Activated CD4-positive, alpha-beta T cell treated with anti-CD3 and anti-CD28 coated beads, Interleukin-2, amount 10 ng/mL, durations not matched to agents 24 days and 14 days (primary cell): ENCODE measurements at places on chromosomes 6 and 20. TPM values are rescaled to one million over a fixed set of nuclear protein-coding genes. Genes with fewer than 3 reads are reported as not detected.

Gene DCDC2
- not detected in 2 replicates for total RNA-seq

Gene LPA
- total RNA-seq = not detected in 2 replicates

DNA sequence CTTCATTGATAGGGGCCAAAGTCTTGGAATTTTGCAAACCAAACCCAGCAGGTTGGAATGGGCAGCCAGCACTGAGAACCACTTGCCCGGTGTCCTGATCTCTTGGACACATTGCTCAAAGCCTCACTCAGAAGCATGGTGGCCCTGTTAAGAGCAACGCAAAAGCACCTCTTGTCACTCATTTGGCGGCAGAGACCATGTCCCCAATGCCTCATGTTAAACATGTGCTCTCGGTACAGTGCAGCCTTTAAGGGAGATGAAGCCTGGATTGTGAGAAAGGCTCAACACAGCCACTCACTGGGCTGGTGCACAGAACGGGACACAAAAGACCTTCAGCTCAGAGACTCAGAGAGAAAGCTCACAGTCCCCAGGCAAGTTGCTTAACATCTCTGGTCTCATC, 298.4 kb upstream of the PRDM1 start:
- DNase-seq = no peak

- no peak for DNase-seq
Measured at GRCh38 chr6:52536424-52536916, 40.4 kb downstream of the TRAM2 start.

DNA sequence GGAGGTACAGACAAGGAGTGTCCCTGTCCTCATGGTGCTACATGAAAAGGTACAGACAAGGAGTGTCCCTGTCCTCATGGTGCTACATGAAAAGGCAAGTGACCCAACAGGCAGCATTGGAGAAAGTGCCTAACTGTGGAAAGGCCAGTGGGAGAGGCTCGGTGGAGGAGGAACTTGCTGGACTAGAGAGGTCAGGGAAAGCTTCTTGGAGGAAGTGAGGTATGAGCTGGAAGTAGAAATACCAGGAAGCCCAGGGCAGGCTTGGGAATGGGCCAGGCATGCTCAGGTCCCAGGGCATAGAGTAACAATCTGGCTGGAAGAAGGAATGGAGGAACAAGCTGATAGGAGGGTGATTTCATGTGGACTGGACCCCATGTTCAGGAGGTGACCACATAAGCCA, 59.8 kb upstream of the FNDC1 start:
- DNase-seq = no peak
